ENCODE measurements at places on chromosomes 7 and 10.
A peak's percentile ranks its signal among the peaks of the same experiment; 100 is the strongest.

DNA sequence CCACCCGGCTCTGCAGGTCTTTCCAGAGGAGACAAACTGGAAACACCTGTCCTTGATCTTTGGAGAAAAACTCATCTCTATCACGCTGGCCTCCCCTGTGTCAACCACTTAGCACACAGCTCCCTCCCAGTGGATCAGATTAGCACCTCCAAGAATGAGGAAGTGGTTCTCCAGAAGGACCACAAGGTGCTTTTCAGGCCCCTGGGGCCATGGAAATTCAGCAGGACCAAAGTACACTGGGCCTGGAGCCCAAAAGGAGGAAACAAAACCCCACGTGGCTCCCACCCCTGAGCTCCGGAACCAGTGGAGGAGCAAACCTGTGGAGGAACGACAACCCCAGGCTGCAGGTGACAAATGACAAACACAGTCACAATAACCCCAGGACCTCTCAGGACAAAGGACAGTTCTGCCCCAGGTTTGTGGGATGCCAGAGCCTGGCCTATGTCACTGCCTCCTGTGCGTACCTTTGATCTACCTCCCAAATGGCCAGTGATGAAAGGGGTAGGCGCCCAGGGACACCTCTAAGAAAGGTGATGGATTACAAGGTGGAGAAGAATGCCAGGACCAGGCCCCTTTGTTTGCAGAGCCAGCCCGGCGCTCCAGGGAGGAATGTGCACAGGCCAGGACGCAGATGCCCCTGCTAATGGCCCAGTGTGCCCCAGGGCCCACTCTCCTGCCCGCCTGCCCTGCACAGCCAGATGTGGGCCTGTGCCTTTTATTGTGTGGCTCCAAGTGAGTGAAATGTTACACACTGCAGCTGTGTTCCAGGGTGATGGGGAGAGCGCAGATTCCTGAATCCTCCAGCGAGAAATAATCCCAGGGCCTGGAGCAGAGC lies 5.7 kb downstream of the TNS3 start:
- DNase-seq: no peak

GRCh38 chr7:121116396-121116795 lies 127.9 kb downstream of the CPED1 start:
- DNase-seq: no peak

DNA sequence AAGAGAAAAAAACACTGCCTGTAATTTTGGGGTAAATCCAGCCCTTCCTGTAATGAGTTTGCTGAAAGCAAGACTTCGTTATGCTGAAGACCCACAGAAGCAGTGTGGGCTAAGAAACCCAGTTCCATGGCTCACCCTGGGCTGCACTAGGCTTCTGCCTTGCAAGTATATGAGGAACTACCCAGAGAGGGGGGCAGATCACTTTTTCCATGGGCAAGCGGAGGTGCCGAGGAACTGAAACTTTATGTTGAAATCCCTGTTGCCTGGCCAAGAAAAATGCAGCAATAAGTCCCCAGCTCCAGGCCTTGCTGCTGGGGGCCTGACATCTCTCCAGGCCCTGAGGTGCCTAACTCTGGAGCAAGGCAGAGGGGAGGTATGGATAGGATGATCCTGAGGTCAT lies 8.5 kb downstream of the RASSF4 start:
- no peak for DNase-seq

DNA sequence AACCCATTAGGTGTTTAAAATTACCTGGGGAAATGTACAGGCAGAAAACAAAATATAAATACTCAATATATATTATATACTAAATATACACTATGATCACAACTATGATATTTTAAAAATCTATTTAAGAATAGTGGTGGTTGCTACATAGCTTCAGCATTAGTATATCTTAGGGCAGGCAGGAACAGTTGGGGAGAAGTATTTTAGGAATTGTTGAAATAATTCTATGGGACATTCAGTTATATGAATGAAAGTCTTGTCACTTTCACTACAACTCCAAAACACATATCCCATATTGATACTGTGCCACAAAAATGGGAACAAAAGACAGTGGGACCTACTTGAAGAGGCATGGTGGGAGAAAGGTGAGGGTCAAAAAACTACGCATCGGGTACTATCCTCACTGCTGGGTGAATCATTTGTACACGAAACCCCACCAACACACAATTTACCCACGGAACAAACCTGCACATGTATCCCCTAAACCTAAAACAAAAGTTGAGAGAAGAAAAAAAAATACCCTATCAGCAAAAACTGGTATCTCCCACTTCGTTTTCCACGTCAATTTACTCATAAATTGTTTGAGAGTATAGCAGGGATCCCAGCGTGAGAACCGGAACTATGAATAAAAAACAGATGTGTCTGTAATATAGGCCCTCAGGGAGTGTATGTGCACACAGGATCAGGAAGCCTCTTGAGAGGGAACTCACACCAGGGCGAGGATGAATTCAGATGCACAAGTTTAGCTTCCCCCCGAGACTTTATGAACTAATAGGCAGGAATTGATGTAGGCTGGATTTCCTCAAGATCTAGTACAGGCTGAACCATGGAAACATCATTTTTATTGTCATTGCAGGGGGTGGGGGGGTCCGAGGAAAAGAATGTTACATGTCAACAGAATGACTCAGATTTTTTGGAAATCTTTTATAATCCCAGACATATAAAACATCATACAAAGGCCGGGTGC lies 16.2 kb downstream of the SLC16A12 start:
- no peak for DNase-seq

GRCh38 chr7:88115258-88115796 lies 104.5 kb downstream of the SRI start:
- DNase-seq: no peak

DNA sequence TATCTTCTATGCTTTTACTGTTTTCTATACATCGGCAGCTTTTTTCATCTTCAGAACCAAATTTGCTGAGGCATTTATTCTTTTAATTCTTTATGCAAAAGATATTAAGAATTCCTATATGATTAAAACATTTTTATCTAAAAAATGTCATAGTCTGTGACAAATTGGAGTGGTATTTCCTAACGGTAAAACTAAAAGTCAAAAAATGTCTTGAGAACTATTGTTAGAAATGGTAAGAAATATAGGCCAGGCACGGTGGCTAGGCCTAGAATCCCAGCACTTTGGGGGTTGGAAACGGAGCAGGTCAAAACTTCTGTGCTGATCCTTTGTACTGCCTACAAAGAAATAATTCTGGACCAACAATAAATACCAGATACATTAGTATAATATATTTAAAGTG lies 57.7 kb upstream of the PRR15 start:
- DNase-seq: no peak

DNA sequence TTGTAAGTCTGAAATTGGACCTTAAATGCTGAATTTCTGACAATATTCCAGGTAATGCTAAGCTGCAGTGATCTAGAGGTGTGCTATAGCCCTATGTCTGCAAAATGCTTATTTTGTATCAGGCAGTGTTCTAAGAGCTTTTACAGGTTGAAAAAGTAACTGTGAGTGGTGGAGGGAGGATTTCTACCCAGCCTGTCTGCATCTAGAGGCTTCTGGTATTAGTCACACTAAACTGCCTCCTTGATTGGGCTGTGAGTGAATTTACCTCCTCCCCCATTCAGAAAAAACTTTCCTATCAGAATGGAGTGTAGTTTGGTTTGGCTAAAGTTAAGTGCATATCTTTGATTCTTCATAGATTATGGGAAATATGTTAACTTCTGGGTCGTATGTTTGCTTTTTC lies 56.8 kb downstream of the BBS9 start:
- no peak for DNase-seq

- DNase-seq: no peak
These were observed 127.3 kb downstream of the LHPP start for GRCh38 chr10:124588736-124589490.

GRCh38 chr7:78420001-78420400 lies 621.4 kb downstream of the PHTF2 start:
- DNase-seq: no peak

- no peak for DNase-seq
These were observed 90.8 kb downstream of the CPXM2 start for GRCh38 chr10:123800821-123801220.

- no peak for DNase-seq
These were observed 94.3 kb upstream of the MYO3A start for GRCh38 chr10:25839683-25840082.

DNA sequence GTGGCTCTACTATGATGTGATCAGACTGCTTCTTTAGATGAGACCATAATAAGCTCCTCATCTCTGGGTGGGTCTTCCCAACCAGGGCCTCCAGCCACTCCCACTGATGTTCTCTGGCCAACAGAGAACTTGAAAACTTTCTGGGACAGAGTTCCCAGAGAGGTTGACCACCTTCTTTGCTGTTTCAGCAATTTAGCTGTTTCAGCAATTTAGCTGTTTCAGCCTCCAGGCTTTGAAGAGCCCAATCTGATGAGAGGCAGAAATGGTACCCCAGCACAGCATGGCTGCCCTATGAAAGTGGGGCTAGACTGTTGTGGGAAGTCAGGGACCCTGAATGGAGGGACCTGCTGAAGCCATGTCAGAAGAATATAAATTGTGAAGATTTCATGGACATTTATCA lies 49.0 kb downstream of the ZNF92 start:
- no peak for DNase-seq

DNA sequence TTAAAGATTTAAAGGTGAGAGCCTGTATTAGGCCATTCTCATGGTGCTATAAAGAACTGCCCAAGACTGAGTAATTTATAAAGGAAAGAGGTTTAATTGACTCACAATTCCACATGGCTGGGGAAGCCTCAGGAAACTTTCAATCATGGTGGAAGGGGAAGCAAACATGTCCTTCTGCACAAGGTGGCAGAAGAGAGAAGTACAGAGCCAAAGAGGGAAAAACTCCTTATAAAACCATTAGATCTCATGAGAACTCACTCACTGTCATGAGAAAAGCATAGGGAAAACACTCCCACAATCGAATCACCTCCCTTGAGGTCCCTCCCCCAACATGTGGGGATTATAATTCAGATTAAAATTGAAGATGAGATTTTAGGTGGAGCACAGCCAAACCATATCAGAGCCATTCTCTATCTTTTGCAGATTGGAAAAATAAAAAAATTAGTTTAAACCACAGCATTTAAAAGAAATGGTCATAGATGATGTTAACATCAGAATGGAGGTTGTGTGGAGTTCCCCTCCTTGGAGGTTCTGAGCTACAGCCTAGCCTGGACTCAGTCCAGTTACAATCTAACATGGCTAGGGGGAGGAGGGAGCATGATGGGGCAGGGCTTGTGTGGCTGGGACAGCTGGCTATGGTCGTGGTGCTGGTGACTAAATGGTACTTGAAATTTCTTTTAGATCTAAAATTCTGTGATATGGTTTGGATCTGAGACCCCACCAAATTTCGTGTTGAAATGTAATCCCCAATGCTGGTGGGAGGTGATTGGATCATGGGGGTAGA lies 33.1 kb downstream of the GSTO2 start:
- no peak for DNase-seq

DNA sequence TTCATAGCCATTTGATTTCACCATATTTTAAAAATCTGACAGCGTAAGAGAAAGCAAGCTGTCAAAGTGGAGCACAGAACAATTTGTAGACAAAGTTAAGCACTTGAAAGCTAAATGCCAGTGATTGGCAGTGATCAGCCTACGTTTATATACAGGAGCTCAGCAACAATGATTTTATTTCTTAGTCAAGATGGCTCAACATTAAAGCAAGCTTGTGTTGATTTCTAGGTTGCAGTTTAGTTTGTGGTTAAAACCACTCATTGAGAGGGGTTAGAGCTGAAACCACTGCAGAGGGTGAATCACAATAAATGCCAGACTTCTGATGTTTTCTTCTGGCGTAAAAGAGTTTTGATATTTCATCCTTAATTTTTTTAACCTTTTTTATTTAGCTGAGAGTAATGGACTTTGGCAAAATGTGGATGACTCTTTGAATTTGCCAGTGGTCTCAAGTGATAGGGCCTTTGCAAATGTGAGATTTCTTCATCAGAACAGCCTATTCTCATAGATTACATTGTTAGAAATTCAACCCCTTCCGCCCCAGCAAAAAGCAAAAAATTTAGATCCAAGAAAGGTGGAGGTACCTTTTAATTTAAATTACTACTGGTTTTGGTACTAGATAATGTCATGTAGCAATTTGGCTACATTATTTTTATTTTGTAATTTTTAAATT lies 73.8 kb downstream of the SHOC2 start:
- DNase-seq: peak; percentile 82

DNA sequence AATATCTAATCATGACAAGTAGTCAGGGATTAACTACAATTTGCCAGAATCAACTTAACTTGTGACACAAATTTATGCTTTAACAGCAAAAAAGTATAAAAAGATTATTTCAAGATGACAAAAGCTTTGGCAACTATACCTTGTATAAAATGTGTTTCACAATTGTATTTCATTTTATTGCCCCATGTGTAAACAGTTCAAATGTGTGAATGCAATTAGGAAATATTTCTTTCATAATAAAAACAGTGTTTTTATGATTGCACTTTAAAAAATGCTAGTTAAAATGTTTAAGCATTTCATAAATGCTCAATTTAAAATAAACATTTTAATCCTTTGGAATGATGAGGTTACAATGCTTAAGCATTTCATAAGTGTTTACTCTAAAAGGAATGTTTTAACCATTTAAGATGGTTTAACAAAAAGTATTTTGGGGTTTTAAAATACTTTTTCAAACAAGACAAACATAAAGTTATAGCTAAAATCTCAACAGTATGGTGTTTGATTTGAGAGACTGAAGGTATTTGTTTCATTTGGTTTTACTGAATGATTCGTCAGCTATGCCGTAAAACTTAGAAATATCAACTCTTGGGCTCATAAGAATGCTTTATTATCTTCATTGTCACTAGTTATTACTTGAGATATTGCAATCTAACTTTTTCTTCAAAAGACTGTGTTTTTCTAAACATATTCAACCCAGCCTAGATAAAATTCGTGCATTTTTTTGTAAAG lies 50.1 kb downstream of the SFTPD start:
- no peak for DNase-seq

DNA sequence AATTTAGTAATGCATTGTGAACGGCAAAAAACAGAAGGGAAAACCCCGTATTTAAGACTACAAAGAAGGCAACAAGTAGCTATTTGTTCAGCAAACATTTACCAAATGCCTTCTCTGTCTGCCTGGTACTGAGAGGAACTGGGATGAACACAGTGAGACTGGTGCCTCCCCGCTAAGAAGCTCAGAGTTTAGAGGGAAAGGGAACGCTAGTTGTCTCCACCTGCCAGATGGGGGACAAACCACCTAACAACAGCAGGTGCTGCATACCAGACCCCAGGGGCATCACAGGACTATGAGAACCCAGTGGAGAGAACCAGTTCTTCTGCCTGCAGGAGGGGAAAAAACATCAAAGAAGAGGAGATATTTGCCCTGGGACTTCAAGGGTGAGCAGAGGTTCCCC lies 147.1 kb downstream of the SLC25A13 start:
- DNase-seq: no peak

DNA sequence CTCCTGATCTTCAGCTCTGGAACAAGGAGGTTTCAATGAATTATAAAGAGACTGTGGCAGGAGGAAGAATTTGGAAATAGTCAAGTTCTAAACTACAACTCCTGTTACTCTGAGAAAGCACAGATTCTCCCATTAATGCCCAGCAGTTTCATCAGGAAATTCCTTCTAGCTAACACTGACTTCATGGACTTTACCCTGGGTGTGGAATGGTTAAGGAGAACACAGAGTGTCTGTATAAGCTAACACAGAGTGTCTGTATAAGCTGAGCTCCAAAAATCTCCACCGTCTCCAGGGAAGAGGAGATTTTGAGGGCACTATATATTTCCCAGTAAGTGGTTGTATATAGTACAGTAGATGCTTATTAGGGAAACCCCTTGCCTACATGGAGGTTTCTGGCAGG lies 675.5 kb downstream of the XPNPEP1 start:
- DNase-seq: no peak

GRCh38 chr7:35494407-35494806 lies 200.5 kb downstream of the HERPUD2 start:
- DNase-seq: no peak
